Esophagus muscularis mucosa (tissue), 4 donors: ENCODE measurements at places on chromosomes 16 and 17. TPM values are rescaled to one million over a fixed set of nuclear protein-coding genes. Genes with fewer than 3 reads are reported as not detected.

GRCh38 chr16:117379-118365, 20.8 kb downstream of the NPRL3 start:
- no peak for DNase-seq

- DNase-seq: no peak
Observed at GRCh38 chr17:38602453-38602852, 3.3 kb downstream of the SRCIN1 start.

GRCh38 chr17:4718276-4718675, 7.8 kb downstream of the ARRB2 start:
- no peak for DNase-seq

DNA sequence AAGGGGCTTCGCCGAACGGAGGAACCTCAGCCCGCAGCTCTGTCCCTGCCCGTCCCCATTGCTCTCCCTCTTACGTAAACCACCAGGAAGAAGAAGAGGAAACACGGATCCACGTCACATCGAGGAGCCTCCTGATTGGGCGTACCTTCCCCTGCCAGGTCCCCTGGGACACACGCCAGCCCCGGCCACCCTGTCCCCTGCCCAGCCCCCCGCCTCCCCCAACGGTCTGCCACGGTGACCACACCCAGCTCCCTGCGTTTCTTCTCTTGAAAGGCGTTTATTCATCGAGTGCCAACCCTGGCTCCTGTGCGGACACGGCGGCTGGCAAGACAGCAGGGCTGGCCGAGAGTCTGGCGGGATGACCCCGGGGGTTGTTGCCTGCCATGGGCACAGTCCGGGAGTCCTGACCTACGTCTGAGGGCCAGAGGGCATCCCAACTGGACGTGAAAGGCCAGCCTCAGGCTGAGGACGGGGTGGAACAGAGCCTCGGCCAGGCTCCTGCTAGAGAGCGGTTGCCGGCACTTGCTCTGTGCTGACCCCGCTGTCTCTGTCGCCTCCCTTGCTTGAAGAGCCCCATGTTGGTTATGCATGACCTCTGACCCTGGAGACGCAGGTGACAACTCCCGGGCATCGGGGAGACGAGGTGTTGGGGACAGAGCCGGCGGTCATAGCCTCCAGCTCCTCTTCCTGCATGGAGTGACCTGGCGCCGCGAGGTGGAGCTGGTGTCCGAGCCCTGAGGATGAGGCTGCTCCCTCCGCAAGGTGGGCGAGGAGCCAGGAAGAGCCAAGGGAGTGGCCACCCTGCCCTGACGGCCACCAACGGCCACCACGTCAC, 40.5 kb upstream of the ACSF3 start:
- DNase-seq: no peak

DNA sequence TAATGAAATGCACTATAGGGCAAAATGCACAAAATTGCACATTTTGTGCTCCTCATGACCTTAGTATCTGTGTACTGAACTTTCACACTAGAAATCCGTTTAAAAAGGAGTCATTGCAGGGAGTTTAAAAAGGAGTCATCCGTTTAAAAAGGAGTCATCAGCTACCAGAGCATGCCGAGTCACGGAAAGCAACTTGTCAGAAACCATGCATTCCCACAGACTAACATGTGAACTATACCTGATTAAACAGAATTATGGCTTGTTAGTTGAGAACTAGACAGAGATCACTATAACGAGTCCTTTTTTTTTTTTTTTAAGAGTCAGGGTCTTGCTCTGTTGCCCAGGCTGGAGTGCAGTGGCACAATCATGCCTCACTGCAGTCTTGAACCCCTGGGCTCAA, 35.9 kb downstream of the SLC6A4 start:
- DNase-seq: no peak

- no peak for DNase-seq
Observed at GRCh38 chr17:6135996-6136395, 65.8 kb downstream of the WSCD1 start.

DNA sequence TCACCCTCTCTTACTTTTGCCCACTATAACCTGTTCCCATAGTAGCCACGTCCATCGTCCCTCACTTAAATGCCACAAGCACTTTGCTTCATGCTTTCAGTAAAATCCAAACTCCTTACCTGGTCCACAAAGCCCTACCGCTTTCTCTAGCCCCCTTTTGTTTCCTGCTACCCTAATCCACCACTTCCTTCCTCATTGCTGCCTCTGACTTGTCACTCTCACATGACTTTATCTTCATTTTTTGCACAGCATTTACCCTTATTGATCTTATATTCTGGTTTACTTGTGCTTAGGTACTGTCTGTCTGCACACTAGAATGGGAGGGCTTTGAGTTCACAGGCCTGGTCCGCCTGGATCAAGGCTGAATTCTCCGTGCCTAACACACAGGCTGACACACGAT, 340.0 kb downstream of the XYLT1 start:
- no peak for DNase-seq

HOXB3 gene
- total RNA-seq: 33.6 TPM

AURKB gene
- not detected for total RNA-seq

GRCh38 chr16:60553090-60553757, 1483.0 kb downstream of the CDH8 start:
- DNase-seq: no peak

DNA sequence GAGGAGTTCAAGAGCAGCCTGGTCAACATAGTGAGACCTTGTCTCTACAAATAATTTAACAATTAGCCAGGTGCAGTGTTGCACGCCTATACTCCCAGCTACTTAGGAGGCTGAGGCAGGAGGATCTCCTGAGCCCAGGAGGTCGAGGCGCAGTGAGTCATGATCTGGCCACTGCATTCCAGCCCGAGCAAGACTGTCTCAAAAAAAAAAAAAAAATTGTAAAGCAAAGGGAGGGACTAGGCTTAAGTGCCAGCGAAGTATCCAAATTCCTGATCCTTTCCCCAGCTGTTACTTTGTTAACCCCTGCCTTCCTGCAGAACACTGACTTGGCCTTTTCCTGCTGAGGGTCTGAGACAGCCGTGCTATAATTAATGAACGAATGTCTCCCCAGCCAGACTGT, 2.7 kb downstream of the GDPD3 start:
- no peak for DNase-seq
